ENCODE measurements at places on chromosomes 11 and 22.

- no peak for DNase-seq
These were observed 459.0 kb downstream of the SOX6 start for GRCh38 chr11:15897211-15897960.

DNA sequence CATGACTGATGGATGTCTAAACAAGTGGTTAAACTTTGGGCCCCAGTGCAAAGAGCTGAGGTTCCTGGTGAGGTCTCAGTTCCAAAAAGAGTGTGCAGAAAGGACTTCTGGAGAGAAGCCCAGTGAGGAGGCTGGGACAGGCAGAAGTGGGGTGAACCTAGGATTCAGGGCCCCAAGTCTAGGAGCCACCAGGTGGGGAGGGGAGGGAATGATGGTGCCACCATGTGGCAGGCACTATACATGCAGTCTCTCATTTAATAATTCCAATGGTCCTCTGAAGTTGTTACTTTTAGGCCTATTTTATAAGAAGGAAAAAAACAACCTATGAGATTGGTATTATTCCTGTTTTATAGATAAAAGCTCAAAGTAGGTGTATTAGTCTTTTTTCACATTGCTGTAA is 102.0 kb downstream of the INSC start:
- DNase-seq: no peak

GRCh38 chr11:122737951-122738693 is 82.6 kb downstream of the UBASH3B start:
- DNase-seq: no peak

- no peak for DNase-seq
These were observed 29.3 kb downstream of the RRP7A start for GRCh38 chr22:42490243-42490832.

DNA sequence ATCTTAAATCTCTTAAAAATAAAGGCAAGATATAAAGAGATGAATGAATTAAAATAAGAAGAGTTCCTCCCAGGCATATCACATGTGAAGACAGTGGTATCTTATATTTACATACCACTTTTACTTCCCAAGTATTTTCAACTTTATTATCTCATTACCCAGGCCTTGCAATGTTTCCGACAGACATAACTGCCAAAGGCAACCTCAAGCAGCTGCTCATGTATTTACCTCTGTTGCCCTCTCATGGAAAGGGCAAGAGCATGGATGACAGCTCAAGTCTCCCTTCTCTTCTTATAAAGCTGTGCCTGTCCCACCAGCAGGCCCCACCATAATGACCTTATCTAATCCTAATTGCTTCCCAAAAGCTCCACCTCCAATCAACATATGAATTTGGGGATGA is 894.2 kb downstream of the NTM start:
- DNase-seq: no peak

GRCh38 chr11:5288906-5289550 is 12.7 kb downstream of the OR51B4 start:
- DNase-seq: no peak

- DNase-seq: no peak
These were observed 204.1 kb downstream of the INSC start for GRCh38 chr11:15318814-15319213.

GRCh38 chr11:62370743-62371440 is 33.6 kb downstream of the ASRGL1 start:
- peak; percentile 20 for DNase-seq

- DNase-seq: no peak
These were observed 334.8 kb upstream of the LARGE1 start for GRCh38 chr22:34255042-34255441.

DNA sequence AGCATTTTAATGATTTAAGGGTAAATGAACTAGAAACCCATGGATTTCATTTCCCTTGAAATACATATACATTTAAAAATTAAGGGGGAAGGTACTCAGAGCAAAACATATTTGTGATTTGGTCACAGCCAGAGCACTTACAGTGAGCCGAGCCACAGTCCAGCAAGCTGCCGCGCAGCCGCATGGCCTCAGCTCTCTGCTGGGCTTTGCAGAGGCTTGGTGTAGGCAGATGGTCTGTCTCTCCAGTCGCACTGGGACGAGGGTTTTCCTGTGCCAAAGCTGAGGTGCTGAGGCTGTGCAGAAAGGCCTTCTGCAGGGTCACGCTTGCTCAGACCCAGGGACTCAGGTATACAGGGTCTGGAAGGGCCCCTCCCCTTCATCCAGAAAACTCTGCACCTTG is 367.3 kb downstream of the OPCML start:
- no peak for DNase-seq

DNA sequence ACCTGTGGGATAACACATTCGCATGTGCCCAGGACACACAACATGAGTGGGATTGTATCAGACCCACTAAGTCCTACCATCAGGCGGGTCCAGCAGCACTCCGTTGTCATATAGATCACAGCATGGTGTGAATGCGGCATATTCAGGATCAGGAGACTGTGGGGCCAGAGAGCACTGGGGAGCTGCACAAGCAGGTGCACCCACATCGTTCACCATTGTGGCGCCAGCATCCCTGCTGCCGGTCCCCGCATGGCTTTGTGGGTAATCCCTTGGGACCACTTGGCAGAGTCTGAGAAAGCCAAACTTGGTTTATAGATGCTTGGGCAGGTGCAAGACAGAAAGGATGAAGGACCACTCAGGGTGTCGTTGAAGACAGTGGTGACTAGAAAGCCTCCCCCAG is 201.6 kb upstream of the B3GAT1 start:
- DNase-seq: no peak

- peak; percentile 47 for DNase-seq
These were observed 19.1 kb downstream of the CYB5R2 start for GRCh38 chr11:7654195-7654705.

DNA sequence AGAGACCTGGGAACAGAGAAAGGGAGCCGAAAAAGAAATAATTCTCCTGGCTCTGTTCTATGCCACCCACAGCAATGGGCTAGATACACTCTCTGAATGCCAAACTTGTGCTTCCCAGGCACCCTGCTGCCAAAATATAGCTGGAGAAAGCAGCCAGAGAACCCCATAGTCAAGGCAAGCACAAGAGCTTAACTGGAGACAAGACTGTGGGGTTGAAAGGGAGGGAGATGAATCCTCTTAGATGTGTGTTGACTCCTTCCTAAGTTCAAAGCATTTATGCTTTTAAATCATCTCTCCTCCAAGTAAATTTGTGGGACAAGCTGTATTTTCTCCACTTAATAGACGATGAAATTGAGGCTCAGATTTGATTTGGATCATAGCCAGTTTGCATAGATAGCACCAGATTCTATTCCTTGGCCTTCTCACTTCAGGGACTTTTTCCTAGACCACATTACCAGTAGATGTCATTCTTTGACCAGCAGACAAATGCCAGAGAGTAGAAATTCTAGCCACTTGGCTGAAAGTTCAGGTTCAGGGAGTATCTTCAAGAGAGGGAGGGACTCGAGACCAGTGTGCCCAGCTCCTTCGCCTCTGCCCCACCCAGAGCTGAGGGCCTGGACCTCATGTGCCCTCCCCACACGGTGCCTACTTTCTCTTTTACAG is 16.5 kb upstream of the ETS1 start:
- no peak for DNase-seq

GRCh38 chr11:92413757-92414513 is 189.3 kb downstream of the FAT3 start:
- no peak for DNase-seq

DNA sequence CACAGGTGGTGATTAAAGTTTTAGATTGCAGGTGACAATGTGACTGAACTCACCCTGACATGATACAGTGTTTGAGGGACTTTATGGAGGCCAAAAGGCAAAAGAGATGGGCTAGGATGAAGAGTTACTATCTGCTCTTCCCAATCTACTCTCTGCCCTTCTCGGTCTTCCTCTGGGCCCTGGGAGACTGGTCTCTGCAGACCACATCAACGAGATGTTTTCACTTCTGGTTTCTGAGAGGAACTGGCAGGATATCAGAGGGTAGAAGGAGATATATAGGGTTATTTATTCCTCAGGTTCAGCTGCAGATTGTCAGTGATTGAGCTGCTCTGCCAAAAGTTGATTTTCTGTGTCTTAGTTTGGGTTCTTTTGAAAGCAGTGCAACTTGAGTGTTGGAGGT is 32.4 kb upstream of the CD44 start:
- DNase-seq: no peak

GRCh38 chr11:13223112-13223511 is 54.5 kb upstream of the BMAL1 start:
- DNase-seq: no peak

DNA sequence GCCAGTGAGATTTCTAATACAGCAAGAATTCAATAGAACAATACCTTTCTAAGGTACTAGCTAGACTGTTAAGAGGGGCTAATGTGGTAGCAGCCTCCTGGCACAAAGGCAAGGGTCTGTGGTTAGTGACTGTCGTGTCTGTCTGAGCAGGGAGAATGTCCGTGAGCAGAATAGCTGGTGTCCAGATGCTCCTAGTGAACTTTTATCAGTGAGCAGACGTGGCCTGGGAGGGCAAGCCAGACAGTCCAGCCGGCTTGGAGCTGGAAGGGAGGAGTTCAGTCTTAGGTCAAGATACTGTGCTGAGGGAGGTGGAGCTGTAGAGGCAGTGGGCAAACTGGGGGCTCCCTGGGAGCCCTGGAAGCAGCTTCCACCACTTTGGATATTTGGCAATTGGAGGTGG is 138.6 kb downstream of the TEAD1 start:
- no peak for DNase-seq

DNA sequence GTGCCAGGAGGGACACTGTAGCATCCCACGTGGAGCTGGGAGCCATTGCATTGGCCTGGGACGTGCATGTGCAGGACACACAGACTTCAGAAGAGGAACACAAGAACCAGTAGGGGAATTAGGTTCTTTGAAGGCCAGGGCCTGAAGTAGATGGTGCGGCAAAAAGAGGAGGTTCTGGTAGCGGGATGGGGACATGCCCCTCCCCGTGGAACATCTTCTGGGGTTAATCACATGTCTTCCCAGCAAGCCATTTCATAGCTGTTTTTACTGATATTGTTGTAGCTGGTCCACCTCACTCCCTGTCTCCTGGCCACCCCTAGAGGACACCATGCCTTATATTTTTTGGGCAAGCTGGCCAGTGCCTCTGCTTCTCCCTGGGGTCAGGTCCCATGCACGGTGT is 74.3 kb downstream of the SCN3B start:
- no peak for DNase-seq

GRCh38 chr22:22938672-22939587 is 51.3 kb downstream of the IGLL5 start:
- no peak for DNase-seq

- no peak for DNase-seq
These were observed 2.7 kb upstream of the PTPRJ start for GRCh38 chr11:47977623-47978022.

DNA sequence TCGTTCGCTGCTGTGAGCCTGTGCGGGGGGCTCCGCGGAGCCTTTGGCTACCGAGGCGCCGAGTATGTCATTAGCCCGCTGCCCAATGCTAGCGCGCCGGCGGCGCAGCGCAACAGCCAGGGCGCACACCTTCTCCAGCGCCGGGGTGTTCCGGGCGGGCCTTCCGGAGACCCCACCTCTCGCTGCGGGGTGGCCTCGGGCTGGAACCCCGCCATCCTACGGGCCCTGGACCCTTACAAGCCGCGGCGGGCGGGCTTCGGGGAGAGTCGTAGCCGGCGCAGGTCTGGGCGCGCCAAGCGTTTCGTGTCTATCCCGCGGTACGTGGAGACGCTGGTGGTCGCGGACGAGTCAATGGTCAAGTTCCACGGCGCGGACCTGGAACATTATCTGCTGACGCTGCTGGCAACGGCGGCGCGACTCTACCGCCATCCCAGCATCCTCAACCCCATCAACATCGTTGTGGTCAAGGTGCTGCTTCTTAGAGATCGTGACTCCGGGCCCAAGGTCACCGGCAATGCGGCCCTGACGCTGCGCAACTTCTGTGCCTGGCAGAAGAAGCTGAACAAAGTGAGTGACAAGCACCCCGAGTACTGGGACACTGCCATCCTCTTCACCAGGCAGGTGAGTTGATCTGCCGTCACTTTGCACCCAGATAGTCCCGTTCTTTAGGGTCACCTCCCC is 1.0 kb downstream of the ADAMTS15 start:
- peak; percentile 33 for DNase-seq

- DNase-seq: no peak
These were observed 1.4 kb downstream of the ANO5 start for GRCh38 chr11:22194306-22194705.
